Activated CD4-positive, alpha-beta T cell treated with anti-CD3 and anti-CD28 coated beads for 1 hour (primary cell): ENCODE measurements at places on chromosomes 6 and 20.

DNA sequence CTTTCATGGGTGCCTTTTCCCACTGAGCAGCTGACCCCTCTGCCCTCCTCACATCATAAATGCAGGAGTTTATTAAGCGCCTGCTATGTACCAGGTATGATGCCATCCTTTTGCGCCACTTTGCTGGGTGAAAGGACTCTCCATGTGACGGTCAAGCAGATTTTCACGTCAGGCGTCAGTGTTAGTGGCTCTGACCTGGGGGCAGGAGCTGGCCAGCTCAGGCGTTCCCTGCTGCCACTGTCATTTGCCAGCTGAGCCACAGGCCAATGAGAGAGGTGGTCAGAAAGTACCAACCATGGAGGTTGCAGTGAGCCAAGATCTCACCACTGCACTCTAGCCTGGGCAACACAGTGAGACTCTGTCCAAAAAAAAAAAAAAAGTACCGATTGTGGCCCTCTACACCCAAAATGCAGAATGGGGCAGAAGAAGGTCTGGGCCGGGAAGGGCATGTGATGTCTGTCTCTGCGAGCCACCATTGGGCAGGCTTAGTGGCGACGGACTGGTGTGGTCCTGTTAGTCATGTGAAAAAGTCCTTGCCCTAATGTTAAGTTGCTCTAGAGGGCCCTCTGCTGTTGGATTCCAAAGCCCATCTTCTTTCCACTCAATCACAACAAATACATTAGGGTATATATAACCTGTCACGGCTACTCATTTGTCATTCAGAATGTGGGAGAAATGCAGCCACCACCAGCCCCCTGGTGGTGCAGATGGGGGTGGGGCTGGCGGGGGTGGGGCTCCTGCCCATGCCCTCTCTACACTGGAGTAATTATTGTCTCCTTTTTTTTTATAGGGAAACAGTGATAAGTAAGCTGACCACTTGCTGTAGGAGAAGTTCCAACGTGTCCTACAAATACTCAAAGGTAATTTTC, 18.4 kb upstream of the SLC22A1 start:
- no peak for DNase-seq

DNA sequence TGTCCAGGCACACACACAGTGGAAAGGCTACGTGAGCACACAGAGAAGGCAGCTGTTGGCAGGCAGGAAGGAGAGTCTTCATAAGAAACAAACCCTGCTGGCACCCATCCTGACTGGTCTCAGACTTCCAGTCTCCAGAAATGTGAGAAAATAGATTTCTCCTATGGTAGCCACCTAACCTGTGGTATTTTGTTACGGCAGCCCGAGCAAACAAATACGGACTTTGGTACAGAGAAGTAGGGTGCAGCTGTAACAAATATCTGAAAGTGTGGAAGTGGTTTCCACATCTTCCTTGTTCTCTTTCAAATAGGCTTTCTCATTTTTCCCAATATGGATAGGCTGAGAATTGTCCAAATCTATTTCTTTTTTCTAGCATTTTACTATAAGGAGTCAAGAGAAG, 94.6 kb downstream of the ADGB start:
- no peak for DNase-seq

GRCh38 chr6:31125586-31126363, 5.5 kb upstream of the CDSN start:
- DNase-seq = no peak

DNA sequence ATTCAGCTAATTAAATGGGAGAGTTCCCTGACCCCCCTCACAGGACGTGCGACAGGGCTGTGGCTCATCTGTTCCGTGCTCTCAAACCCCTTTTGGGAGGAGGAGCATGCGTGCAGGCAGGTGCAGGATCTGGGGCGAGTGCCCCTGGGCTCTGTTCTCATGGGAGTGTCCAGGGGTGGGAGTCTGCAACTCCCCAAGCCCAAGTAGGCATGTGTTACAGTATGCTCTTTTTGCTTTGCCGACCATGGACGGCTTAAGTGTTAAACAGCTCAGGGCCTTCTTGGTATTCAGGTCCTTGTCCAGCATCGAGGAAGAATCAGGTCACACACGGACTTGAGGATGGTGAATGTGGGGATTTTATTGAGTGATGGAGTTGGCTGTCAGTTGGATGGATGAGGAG, 101.6 kb downstream of the NCOA3 start:
- no peak for DNase-seq

- no peak for DNase-seq
Measured at GRCh38 chr20:50590348-50590664, 80.1 kb downstream of the PTPN1 start.

DNA sequence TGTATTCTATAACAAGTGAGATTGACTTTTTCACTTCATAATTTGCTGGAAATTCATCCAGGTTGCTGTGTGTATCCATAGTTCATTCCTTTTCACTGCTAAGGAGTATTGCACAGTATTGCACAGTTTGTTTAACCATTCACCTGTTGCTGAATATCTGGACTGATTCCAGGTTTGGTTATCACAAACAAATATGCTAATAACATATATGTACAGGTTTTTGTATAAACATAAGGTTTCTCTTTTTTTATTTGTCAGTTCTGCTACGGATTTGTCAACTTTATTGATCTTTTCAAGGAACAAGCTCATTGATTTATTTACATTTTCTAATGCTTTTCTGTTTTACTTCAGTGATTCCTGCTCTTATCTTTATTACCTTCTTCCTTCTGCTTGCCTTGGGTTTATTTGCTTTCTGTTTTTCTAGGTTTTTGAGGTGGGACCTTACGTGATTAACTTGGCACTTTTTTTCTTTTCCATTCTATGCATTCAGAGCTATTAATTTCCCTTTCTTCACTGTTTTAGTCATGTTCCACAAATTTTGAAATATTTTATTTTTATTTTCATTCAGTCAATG, 117.0 kb upstream of the OGFRL1 start:
- DNase-seq = no peak

- no peak for DNase-seq
Measured at GRCh38 chr6:128807577-128807976, 75.4 kb upstream of the LAMA2 start.

- DNase-seq = peak; percentile 94
Measured at GRCh38 chr20:2470423-2471193, at the start of gene SNRPB. Gene SNRPB, minus strand, starts transcription at chr20:2470789. Its CDS starts 99 bp downstream, at chr20:2470690.

DNA sequence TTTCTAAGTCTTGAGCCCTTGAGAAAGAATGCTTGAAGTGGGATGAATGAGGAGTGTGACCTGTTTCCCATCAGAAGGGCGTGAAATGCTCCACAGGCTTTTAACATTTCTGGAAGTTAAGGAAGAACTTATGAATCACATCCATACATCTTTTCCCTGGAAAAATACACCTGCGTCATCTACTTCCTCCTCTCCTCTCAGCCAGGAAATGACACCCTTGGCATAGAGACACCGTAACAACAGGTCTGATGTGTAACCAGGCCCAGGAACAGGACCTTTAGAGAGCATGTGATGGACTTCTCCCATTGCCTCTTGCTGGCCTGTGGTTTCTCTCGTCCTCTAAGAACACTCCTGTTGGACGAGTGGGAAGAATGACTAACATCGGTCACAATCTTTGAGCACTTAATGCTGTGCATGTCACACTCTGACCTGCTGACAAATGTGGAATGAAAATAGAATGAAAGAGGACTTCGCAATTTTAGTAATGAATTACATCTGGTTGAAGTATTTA, 28.5 kb upstream of the CITED2 start:
- no peak for DNase-seq

- no peak for DNase-seq
Measured at GRCh38 chr20:43937591-43937990, 22.9 kb downstream of the TOX2 start.

DNA sequence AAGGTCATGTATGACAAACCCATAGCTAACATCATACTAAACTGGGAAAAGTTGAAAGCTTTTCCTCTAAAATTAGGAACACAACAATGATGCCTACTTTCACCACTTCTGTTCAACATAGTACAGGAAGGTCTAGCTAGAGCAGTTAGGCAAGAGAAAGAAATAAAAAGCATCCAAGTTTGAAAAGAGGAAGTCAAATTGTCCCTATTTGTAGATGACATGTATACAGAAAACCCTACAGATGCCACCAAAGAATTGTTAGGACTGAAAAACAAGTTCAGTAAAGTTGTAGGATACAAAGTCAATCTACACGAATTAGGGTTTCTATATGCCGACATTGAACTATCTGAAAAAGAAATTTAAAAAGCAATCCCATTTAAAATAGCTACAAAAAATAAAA, 89.4 kb upstream of the GLP1R start:
- no peak for DNase-seq

DNA sequence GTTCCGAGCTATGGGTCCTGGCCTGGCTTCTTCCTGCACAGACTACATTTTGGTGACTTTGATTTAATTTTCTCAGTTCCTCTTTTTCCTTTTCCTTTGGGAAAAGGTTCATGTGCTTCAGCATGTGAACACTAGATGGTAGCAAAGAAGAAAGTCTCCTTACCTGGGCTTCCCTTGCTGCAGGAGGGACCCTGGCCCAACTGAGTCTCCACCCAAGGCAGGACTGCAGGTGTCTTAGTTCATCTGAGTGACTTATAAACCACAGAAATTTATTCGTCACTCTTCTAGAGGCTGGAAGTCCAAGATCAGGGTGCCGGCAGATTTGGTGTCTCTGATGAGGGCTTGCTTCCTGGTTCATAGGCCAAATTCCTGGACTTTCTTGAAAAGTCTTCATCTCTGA, 163.2 kb downstream of the SYCP2 start:
- DNase-seq = no peak

DNA sequence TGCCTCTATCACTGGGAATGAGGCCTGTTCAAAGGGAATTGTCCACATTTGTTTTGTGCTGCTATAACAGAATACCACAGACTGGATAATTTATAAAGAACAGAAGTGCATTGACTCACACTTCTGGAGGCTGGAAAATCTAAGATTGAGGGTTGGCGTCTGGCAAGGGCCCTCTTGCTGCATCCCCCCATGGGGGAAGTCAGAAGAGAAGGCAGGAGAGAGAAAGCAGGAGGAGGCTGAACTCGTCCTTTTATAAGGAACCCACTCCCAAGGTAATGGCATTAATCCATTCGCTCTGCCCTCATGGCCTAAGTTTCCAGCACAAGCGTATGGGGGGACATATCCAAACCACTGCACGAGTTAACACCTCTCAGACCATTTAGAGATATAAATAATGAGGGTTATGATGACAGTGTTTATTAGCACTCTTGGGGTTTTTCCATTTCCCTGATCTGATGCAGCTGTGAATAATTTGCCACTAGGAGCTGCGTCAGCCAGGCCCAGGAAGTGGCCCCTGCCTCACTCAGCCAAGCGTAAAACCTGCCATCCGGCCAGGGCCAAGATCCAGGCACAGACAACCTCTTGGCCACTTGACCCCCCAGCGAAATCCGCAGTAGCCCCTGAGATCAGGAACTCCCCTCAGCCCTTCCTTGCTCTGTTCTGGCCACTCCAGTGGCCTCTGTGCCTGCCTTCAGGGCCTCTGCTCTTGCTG, 14.2 kb upstream of the SLCO4A1 start:
- DNase-seq = no peak

DNA sequence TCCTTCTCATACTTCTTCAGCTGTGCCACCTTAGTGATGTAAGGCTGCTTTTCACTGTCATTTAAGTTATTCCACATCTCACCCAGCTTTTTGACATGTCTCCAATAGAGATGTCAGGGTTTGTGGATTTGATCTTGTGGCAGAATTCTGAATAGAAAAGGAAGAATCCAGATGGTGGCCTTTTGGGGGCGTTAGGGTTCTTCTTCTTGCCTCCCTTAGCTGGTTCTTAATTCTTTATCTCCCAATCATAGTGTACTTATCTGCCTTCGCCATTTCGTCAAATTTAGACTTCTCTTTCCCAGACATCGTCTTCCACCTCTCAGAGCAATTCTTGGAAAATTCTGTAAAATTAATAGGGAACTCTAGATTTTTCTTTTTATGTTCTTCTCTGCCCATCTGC, 422.9 kb downstream of the GJA1 start:
- no peak for DNase-seq

- DNase-seq = no peak
Measured at GRCh38 chr20:46150943-46151342, 32.8 kb downstream of the CD40 start.

DNA sequence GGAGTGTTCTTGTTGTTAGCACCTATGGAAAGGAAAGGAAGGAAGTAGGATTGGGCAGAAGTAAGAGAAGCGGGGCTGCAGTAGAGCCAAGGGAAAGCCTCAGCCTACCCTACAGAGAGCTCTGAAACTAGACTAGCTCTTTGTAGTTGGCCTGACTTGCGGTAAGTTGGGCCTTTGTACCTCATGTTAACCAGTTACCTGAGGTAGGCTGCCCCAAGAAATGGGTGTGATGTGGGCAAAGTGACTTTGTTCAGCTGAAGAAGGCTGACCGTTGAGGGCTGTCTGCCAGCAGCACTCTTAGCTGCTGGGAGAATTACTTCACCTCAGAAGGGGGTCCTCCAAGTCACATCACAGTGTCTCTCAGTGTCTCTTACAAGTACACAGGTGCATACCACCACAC, 54.9 kb upstream of the FAM184A start:
- no peak for DNase-seq

GRCh38 chr6:11706171-11706570, 72.4 kb downstream of the ADTRP start:
- DNase-seq = no peak

GRCh38 chr6:123854201-123854600, 50.5 kb downstream of the NKAIN2 start:
- no peak for DNase-seq

DNA sequence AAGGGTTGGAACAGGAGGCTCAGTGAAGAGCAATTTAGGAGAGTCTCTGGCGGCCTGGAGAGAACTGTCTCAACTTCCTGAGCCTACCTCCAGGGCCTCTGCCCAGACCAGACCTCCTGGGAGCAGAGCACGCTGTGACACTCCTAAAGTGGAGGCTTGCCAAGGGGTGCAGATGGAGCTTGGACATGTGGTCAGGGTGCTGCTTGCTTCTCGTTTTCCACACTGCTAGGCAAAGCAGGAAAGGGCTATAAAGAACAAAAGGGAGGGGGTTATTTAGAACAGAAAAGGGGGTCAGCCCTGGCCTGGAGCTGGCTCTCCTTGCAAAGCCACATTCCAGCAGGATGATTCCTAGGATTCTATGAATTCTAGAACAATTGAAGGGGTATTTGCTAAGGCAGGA, 145.7 kb upstream of the GGTLC1 start:
- DNase-seq = no peak
